ENCODE measurements at places on chromosomes 11 and 22.

- DNase-seq: no peak
These were observed 30.1 kb upstream of the TP53I11 start for GRCh38 chr11:44980533-44981427.

- no peak for DNase-seq
These were observed 563 bp downstream of the GATD1 start for GRCh38 chr11:776561-777287.

DNA sequence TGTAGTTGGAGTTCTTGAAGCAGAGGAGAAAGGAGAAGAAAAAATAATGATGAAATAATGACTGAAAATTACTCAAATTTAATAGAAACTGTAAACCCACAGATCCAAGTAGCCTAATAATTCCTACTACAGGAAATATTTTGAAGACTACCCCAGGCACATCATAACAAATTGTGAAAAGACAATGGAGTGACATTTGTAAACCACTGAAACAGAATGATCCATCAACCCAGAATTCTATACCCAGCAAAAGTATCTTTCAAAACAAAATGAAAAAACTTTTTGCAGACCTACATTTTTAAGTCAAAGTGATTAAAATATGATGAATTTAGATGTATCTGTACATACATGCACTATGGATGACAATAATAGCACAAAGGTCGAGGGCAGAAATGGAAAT lies 194.6 kb downstream of the TMEM135 start:
- DNase-seq: no peak

DNA sequence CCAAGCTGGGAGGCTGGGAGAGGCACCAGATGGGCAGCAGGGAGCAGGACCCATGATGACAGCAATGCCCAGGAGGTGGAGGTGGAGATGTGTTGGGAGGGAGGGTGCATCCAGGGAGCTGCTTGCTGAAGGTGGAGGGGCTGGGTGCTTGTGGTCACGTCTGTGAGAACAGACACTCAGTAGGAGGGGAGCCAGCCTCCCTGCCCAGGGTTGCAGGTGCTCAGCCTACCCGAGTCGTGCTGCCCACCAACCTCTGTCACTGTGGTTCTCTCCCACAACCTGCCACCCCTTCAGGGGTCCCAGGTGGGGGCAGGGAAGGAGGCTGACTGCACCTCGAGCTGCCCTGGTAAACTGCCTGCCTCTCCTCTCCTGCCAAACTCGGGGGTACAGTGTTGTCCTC lies 5.5 kb downstream of the PRDX5 start:
- no peak for DNase-seq

DNA sequence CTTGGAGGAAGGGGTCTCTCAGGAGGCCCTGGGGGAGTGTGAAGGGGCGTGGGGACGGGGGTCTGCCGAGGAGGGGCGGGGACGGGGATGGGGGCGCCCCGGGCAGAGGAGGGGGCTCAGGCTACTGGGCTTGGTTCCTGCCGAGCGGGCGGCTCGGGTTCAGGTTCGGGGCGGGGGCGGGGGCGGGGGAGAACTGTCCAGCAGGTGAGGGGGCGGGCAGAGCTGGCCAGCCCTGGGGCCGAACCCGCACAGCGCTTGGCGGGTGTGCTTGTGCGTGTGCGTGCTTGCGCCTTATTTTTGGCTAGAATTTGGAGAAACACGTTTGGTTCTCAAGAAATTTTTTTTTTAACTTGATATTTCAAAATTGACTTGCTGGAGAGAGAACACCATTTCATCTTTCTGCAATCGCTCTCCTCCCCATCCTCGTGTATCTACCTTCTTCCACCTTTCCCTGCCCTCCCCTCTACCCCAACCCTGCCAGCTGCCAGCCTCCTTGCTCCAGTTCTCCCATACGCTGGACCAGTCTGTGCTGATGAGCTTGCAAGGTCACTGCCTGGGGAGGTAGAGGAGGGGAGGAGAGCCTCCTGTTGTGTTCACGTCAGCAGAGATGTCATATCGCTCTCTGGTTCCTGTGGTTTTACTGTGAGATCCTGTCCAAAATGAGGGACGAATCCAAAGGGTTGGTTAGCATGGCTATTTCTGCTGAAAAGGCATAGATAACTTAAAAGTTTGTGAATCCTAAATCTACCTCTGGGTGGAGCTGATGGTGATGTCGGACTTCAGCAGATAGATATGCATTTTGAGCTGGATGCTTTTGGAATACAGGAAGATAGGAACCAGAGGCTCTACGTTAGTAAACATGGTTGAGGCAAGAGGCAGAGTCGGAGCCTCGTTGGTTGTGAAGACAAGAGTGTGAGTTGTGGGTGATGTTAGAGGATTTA lies 668 bp downstream of the MADD start:
- no peak for DNase-seq

GRCh38 chr11:109644152-109644551 lies 222.2 kb downstream of the C11orf87 start:
- DNase-seq: no peak

- no peak for DNase-seq
These were observed 19.3 kb upstream of the MPPED1 start for GRCh38 chr22:43392385-43392989.

DNA sequence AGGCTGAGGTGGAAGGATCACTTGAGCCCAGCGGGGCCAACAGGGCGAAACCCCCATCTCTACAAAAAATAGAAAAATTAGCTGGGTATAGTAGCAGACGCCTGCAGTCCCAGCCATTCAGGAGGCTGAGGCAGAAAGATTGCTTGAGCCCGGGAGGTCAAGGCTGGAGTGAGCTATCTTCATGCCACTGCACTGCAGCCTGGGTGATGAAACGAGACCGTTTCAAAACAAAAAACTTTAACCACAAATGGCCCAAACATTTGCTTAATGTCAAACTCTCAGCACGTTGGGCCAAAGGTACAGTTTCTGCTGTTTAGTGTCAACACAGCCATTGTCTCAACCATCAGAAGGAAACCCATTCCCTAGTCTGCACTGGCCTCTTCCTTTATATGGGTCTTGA lies 69.2 kb upstream of the TTC12 start:
- no peak for DNase-seq

DNA sequence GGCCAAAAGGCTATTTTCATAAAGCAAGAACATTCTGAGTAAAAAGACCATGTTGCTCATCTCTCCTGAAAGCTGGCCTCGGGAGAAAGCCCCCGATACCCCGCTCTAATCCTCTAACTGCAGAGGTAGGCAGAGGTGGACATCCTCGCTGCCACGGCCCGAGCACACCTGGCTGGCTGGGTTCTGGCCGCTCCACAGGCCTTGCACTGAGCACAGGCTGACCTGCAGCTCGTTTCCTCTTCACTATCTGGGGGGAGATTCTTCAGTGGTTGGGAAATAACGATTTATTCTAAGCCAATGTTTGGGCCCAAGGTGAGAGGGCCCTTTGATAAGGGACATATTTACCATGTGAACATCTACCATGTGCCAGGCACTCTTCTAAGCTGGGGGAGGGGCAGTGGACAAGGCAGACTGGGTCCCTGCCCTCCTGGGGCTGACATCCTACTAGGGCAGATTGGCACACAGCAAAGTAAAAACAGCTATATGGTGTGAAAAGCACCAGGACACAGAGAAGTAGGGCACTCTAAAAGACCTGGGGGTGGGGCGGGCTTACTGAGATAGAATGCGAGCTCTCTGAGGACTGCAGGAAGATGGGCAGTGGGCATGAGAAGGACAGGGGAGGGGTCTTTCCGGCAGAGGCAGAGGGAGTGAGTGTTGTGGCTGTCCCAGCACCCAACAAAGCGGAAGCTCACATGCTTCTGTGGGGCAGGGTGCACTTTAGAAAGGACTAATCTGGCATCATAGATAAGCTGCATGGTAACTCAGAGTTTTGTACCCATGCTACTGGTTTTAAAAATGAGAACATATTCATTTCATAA lies 65.5 kb upstream of the ARFGAP3 start:
- DNase-seq: peak; percentile 43

GRCh38 chr11:74895340-74896116 lies 53.4 kb downstream of the XRRA1 start:
- no peak for DNase-seq

GRCh38 chr11:65981972-65982823 lies 19.8 kb downstream of the EIF1AD start:
- DNase-seq: no peak

DNA sequence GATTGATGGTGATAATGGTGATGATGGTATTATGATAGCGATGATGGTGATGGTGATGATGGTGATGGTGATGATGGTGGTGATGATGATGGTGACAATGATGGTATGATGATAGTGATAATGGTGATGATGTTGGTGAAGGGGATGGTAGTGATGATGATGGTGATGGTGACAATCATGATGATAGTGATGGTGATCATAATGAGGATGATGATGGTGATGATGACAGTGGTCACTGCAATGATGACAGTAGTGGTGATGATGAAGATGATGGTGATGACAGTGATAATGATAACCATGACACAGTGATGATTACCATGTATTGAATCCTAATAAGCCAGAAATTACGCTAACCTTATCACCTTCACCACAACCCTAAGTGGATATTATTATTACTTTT lies 128.2 kb downstream of the SHANK2 start:
- no peak for DNase-seq

- no peak for DNase-seq
These were observed 205.9 kb downstream of the HIPK3 start for GRCh38 chr11:33463059-33463458.

- DNase-seq: no peak
These were observed 25.9 kb downstream of the RAB6A start for GRCh38 chr11:73734993-73735392.

- no peak for DNase-seq
These were observed 432.2 kb downstream of the RAB38 start for GRCh38 chr11:87743007-87743406.

- DNase-seq: no peak
These were observed 2.5 kb downstream of the CD81 start for GRCh38 chr11:2379466-2380174.
